KBM-7 (cell line): ENCODE measurements at places on chromosomes 11 and 22.
A peak's percentile ranks its signal among the peaks of the same experiment; 100 is the strongest.

- DNase-seq = no peak
These were observed 177.5 kb downstream of the TMEM135 start for GRCh38 chr11:87215236-87215635.

DNA sequence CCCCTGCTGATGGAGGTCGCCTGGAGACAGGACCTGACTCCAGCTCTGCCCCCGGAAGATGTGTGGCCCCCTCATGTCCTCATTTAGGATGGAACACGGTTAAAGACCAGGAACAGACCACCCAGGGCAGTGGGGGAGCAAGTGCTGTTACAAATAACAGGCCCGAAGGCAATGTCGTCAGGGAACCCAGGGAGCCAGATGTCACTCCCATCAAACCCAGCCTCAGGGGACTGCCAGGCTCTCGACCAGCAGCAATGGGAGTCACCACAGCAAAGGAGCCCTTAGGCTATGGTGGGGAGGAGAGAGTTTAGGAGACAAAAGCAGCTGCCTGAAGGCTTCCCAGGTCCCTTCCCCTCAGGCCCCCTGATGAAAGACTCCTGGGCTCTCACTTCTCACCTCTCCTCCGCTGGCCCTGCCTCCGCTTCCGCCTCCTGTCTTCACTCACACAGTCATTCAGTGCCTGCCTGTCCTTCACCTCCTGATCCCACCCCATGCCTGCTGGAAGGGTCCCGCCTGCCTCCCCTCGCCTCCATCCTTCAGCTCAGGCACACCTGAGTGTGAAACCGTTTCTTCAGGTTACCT is 4.4 kb downstream of the RPS19BP1 start:
- DNase-seq = no peak

DNA sequence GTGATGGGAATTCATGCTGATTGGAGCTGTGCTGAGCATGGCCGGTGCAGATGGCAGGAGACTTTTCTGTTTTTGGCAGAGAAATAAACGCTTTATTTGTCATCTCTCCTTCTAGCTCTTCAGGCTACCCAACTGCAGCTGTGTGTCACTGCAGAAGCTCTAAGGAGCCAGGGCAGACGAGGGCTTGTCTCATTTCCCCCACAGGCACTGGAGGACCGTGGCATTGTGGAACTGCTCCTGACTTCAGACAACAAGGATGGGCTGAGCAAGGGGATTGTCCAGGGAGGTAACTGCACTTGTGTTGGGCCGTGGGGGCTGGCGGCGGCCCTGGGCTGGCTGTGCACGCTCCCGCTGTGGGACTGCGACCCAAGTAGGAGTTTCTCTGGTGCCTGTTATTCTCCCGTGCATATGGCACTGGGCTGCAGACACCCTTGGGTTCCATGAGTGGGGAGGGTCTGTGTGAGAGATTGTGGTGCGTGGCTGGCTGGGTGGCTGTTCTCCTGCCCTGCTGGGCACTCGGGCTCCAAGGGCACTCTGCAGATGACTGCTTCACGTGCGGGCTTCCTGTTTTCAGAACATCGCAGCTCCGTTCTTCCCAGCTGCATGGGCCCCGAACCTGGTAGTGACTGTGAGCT is 27.2 kb downstream of the GLB1L2 start:
- DNase-seq = no peak

DNA sequence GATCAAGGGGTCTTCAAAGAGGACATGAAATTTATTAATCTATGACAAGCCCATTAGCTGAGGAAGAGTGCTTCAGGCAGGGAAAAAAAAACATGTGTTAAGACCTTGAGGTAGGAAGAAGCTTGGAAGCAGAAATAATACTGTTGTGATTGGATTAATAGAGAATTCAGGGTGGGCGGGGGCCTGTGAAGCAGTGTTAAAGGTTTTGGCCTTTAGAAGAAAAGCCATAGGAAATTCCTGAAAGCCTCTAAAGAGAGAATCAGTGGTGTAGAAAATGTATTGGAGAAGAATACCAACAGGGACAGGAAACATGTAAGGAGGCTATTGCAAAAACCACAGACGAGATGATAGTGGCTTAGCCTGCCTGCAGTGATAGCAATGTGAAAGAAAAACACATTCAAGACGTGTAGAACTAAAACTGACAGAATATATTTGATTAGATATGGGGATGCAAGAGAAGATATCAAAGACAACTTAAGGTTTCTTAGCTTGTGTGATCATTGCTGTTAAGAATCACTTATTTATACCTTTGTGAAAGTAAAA is 404.4 kb upstream of the ANO3 start:
- DNase-seq = no peak

- no peak for DNase-seq
These were observed 17.9 kb upstream of the ZC3H12C start for GRCh38 chr11:110075105-110075846.

GRCh38 chr22:20526628-20527355 is 19.4 kb downstream of the MED15 start:
- DNase-seq = no peak

- DNase-seq = no peak
These were observed 14.0 kb upstream of the MCHR1 start for GRCh38 chr22:40665312-40665711.

DNA sequence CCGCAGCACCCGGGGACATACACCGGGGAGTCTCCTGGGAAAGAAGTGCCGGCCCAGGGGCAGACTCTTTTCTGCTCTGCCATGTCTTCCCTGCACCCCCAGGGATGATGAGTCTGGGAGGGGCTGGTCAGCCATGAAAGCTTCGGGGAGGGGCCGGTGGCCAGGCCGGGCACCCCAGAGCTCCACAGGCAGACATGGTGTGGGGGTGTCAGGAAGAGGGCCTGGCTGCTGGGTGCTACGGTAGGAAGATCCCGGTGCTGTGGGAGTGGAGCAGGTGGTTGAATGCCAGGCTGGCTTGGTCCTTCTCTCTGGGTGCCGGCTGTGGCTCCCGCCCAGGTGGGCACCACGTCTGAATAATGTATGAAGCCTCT is 17.4 kb downstream of the LSP1 start:
- no peak for DNase-seq

DNA sequence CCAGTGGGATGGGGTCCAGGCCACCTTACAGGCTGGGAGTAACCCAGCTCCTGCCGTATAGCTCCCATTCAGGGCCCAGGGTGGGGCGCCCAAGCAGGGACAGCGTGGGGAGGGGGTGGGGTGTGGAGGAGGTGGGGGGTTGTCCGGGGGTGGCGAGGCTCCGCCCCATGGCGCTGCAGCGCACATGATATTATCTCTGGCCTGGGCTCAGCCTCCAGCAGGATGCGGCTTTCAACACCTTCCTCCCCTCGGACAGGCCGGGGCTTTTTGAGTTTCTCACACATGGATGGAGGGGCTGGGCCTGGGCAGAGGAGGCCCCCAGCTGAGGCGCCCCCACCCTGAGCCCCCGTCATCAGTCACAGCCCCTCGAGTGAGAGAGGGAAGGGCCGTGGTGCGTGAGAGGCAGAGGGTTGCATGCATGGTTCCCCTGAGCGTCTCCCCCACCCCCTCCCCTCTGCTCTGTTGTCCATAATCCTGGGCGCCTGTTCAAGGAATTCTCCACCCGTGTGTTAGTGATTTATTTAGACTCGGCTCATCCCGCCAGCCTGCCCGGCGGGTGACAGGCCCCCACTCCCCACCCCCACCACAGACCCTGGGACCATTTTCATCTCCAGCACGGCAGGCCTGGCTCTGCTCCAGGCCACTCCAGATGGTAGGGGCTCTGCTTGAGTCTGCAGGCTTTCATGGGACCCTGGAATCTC is 44.9 kb downstream of the WNT11 start:
- DNase-seq = no peak

DNA sequence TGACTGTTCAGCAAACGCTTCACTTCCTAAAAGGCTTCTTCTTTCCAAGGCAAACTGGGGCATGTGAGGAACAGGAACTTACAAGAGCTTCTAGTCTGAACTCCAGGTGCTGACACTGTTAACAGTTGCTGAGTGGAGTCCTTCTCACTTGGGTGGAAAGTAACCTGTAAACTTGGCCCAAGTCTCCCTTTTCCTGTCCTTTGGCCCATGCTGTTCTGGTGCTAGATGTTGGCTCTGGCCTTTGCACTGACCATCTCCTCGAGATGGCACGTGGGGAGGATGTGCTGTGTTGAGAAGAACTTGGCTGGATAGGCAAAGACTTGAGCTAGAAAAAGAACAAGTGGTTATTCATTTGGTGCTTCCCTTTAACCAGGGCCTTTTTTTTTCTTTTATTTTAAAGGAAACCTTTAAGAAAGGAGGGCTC is 53.6 kb downstream of the PTPRJ start:
- DNase-seq = peak; percentile 62

GRCh38 chr22:26431261-26431995 is 2.4 kb downstream of the ASPHD2 start:
- DNase-seq = no peak

DNA sequence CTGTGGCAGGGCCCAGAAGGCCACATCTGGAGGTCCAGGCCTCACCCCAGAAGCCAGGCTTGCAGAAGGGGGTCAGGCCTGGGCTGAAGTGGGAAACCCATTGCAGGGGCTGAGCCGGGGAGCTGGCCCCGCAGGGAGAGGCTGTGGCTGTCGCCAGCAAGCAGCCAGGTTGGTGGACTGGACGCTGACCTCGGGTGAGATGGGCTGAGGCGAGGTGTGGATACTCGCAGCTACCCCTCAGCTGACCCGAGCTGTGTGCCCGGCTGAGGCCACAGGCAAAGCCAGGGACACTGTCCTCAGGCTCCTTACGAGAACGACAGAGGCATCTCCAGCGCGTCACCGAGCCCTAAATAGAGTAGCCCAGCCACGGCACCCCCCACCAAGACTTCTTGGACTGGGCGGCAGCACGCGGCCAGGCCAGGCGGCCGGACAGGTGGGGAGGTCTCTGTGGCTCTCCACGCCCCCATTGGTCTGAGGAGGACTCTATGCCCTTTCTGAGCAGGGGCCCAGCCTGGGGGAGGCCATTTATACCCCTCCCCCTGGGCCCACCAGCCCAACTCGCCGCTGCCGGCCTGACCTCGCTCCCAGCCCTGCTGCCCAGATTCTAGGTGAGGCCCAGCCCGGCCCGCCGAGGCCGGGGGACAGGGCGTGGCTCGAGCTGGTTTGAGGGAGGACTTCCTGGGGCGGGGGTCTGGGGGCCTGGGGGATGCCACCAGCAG is at the start of gene TNNI2:
TSS of gene TNNI2 (plus strand) at position 556 of the 719 bp plus-strand sequence. CDS start 716 bp downstream, outside the sequence.
- DNase-seq = no peak

- DNase-seq = no peak
These were observed 213.4 kb upstream of the SYN3 start for GRCh38 chr22:33271390-33272161.

- peak; percentile 85 for DNase-seq
These were observed 40.5 kb downstream of the LRRC32 start for GRCh38 chr11:76629853-76630599.

DNA sequence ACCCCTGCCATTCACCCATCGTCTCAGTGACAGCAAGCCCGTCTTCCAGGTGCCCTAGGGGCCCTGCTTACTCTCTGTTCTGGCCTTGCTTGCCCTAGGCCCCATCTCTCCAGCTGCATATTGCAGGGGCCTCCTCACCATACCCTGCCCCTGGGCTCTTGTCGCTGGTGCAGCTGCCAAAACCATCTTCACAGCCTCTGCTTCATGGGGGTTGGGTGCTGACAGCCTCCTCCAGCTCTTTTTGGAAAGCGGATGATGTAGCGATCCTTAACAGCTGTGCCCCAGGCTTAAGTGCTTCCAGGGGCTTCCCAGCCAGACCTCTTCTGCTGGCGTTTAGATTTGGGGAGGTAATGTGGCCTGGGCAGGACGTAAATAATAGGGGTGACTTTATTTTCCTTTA is 61.2 kb upstream of the SUSD2 start:
- no peak for DNase-seq

GRCh38 chr11:79536155-79536917 is 95.5 kb upstream of the TENM4 start:
- no peak for DNase-seq

- no peak for DNase-seq
These were observed 460.9 kb upstream of the KIRREL3 start for GRCh38 chr11:127461241-127462064.

DNA sequence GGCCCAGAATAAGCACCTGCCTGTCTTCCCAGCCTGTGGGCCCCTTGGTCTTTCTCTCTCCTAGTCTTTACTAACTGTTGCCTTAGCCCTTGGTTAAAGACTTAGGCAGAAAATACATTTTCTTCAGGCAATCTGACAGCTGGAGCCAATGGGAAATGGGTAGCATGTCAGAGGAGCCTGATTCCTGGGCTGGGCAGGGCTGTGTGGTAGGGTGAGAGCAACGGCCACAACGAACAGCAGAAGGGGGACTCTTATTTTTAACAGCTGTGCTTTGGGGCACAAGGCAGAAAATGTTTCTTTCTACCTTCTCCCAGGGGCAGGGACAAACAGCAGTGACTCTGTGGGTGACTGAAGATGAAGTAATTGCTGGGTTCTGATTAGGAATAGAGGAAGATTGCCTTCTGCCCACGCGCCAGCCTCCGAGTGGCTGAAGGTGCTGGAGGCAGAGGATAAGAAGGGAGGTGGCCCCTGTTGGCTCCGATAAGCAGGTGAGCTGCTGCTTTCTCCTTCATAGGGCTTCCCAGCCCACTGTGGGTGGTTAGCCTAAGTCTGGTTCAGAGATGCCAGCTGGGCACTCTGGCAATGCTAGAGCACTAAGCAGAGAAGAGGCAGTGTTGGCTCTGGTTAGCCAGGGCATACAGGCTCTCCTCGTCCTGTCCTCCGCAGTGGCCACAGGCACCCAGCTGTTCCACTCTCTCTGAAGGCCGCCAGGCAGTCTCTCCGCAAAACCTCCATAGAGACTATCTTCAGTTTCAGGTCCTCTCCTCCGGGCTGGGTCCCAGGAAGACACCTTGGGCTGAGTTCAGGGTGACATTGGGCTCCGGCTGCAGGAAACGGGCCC is 1.5 kb downstream of the YPEL4 start:
- no peak for DNase-seq

DNA sequence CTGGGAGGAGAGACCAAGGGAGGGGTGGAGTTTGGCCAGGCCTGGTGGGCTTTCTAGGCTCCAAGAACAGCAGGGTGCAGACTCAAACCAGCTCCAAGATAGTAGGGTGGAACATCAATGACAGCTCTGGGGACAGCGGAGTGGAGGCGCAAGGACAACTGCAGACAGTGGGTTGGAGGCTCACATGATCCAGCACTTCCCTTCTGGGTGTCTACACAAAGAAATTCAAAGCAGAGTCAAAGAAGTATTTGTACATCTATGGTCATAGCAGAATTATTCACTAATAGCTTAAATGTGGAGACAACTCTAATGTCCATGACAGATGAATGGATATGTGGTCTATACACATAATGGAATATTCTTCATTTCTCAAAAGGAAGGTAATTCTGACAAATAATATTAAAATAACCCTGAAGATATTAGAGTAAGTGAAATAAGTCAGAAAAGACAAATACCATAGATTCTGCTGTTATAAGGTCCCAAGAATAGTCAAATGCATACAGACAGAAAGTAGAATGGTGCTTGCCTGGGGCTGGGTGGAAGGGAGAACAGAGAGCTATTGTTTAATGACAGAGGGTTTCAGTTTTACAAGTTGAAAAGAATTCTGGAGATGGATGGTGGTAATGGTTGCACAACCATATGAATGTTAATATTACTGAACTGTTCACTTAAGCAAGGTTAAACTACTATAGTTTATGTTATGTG is 5.5 kb upstream of the GAB4 start:
- no peak for DNase-seq

GRCh38 chr11:94871491-94872185 is 101.7 kb downstream of the CWC15 start:
- no peak for DNase-seq
